ENCODE measurements at places on chromosomes 5 and 9. TPM values are rescaled to one million over a fixed set of nuclear protein-coding genes. Genes with fewer than 3 reads are reported as not detected.

QSOX2 gene
- total RNA-seq = 6.4 TPM

DNA sequence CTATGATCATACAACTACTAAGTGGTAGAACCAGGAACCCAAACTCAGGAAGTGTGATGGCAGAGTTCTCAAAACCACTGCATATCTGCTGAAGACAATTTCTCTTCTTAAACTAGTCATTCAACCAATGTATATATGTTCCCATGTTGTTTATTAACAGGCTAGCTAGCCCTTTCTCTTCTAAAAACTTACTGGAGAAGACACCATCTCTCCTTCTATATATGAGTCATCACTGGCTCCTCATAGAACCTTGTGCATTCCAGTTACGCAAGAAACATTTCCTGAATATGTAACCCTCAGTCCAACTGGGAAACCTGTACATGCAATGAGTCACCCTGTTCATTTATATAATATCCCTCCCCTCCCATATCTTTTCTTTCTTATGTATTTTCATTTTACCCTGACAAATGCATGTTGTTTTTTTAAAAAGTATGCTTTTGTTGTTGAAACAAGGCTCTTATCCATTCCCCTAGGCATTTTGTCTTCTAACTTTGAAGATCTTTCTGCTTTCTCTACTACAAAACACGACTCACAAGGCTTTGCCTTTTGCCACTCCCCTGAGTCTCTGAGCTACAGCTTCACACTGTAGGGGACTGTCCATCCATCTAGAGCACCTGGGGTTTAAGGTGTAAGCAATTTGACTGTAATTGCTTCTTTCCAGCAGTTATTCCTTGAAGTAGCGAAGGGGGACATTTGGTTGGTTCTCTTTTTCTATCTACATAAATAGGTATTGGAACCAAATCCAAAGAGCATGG, 119.5 kb downstream of the ANXA1 start:
- no peak for DNase-seq

GRCh38 chr5:9439531-9440292, 106.2 kb downstream of the SEMA5A start:
- no peak for DNase-seq

DNA sequence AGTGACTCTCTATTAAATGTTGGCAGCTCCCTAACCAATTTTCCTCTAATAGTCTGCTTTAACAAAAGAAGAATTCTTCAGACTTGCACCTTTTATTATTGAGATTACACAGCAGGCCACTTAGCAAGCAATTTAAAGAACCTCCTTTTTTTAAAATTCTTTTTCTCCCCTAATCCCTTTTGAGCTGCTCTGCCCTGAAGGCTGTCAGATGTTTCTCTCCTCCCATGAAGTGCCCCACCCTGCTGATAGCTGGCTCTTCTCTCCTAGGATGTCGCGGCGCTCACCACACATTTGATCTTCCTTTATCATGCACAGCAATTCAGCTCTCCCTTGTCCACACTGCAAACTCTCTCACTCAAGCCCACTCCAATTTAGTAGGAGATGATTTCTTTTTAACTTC, 1471.1 kb upstream of the ACO1 start:
- DNase-seq = no peak

OBP2B gene
- total RNA-seq = not detected

DNA sequence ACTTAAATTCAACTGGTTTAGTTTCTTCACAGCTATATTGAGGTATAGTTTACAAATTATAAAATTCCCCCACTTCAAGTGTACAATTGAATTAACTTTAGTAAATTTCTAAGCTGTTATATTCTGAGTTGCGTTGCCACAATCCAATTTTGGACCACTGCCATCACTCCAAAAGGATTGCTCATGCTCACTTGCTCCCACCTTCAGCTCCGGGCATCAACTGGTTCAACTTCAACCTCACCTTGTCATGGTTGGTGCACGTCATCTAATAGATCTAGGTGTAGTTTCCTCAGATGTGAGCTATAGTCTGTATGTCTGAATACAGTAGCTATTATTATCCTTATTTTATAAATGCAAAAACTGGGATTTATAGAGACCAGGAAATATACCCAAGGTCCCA, 942.5 kb upstream of the WWC1 start:
- no peak for DNase-seq

- DNase-seq = no peak
Measured at GRCh38 chr9:103104101-103104500, 109.0 kb downstream of the CYLC2 start.

BTNL8 gene
- not detected for total RNA-seq

GRCh38 chr9:88425538-88425950, 37.3 kb downstream of the SPIN1 start:
- no peak for DNase-seq

ST8SIA4 gene
- total RNA-seq = 8.3 TPM
